ENCODE measurements at places on chromosomes 1 and 21.

DNA sequence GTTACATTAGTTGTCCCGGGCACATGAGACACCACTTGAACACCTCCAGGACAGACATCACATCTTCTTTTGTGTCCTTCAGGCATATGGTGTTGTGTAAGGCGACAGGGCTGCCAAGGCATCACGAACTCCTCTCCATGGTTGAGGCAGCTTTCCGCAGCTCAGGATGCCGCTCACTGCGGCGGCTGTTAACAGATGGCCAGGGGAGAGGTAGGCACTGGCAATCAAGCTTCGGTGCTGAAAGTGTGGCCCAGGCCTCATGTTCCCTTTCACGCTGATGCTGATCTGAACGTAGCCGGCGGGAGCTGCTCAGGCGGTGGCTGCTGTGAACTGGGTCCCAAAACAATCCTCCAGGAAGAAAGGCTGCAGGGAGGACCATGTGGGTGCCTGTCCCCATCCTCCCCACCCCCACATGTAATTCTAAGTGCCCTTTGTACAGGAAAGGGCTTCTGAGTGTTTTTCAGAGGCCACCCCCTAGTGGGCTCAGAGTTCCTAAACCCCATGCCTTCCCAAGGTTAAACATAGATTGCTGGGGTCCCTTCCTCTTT lies 287.1 kb upstream of the AJAP1 start:
- no peak for DNase-seq

GRCh38 chr1:186079084-186079684 lies 295.9 kb downstream of the TPR start:
- no peak for DNase-seq

DNA sequence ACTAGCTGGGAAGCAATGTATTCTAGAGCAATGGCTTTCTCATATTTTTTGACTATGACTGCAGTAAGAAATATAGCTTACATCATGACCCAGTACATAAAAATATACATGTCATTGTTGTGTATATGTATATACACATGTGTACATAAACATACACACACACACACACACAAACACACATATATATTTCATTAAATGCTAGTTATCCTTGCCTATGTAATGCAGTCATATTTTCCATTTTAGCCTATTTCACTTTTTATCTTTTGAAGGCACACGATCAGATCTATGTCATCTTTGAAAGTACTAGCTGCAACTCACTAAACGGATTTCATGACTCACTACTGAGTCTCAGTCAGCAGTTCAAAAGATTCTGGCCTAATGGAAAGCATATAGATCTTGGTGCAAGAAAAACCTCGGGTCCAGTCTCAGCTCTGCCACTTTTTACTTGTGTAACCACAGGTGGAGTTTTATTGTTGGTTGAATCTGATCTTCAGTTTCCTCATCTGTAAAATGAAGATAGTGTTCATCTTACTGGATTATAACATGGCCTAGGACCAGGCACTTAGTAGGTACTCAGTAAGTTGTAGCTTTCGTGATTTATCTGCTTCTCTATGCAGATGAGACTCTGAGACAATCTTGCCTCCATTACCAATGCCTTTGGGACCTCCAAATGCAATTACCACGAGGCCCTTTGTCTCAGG lies 325.6 kb downstream of the RRAGC start:
- DNase-seq: no peak

- no peak for DNase-seq
These were observed 85.6 kb downstream of the NKAIN1 start for GRCh38 chr1:31154000-31154631.

GRCh38 chr1:16075337-16076030 lies 2.0 kb upstream of the FAM131C start:
- DNase-seq: no peak

GRCh38 chr1:58528518-58528917 lies 18.0 kb downstream of the OMA1 start:
- DNase-seq: no peak

GRCh38 chr1:60872426-60873054 lies 209.8 kb upstream of the NFIA start:
- no peak for DNase-seq

DNA sequence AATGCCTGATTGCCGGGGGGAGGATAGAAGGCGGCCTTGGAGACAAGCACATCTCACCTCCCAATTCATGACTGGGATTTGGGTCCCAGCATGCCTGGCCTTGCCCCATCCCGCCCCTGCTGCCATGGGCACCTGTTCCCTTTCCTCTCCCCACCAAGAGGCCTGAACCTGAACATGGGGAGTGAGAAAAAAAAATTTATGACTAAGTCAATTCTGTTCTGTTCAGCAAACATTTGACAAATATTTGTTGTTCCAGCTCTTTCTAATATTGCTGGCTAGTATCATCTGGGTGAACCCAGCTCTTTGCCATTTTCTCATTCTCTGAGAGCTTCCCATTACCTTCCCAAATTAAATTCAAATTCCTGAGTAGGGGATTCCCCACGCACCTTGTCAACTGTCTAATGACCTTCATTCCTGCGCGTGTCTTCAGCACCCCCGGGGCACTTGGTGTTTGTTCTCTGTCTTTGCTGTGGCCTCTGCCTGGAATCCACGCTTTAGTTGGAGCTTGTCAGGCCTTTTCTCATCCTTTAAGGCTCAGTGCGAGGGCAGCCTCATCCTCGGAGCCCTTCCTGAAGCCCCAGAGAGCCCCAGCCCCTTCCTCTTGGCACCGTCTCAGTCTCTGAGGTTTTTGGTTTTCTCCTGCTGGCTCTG lies 42.8 kb downstream of the ARHGEF10L start:
- no peak for DNase-seq

DNA sequence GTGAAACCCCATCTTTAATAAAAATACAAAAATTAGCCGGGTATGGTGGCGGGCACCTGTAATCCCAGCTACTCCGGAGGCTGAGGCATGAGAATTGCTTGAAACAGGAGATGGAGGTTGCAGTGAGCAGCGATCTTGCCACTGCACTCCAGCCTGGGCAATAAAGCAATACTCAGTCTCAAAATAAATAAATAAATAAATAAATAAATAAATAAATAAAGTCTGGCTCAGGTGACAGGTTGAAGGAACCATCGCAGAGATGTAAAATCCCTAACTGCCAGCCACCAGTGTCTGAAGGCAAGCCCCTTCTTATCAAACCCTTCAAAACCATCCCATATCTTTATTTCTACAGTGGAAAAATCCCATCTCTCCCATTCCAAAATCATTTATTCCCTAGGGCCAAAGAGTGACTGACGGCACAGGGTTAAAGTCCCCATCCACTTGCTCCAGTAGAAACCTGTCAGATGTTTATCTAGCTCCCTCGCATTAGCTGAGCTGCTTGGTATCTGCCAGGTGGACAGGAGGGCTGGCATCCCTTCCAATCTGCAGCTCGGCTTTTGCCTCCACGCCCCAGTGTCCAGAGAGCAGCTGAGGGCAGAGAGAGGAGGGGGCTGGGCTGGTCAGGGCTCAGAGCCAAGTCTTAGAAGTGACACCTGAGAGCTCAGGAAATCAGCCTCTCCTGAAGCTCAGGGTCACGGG lies 5.0 kb downstream of the CSRP1 start:
- DNase-seq: no peak

GRCh38 chr1:21518774-21519455 lies 9.7 kb downstream of the ALPL start:
- DNase-seq: no peak

- peak; percentile 52 for DNase-seq
These were observed 771 bp upstream of the RAD54L start for GRCh38 chr1:46246548-46247435.

DNA sequence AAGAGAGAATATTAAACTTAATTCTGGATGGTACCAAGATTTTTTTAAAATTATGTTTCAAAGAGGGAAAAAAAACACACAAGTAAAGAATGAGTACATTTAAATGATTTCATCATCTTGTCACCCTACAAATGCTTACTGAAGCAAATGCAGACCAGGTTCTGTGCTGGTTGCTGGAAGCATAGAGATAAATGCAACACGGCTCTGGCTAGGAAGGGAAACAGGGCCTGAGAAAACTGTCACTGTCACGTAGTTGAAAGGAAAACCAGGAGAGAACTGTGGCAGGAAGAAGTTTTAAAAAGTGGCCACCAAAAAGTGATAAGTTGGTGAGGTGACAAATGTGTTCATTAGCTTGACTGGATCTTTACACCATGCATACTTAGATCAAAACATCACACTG lies 336.9 kb upstream of the NFIA start:
- DNase-seq: no peak

DNA sequence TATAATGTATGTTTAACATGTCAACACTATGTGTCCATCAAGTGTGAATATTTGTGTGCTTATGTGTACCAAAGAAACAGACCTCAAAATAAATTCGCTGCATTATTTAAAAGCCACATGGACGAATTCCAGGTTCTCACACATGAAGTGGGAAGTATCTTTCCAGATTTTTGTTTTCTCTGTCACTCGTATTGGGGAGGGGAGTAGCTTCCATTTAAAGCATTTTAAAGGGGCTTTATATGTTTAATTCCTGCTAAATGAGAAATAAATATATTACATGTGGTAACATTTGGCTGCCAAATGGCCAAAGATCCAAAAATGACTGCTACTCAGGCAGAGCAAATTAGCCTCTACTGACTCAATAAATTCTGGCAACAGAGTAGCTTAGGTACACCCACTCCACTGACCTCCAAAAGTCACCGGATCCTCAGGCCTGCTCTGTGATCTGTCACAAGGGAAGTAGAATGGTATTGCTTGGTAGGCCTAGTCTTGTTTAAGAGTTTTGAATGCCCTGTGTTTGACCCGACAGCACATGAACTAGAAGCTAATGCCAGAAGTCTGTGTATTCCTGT lies 178.1 kb downstream of the ZP4 start:
- no peak for DNase-seq

DNA sequence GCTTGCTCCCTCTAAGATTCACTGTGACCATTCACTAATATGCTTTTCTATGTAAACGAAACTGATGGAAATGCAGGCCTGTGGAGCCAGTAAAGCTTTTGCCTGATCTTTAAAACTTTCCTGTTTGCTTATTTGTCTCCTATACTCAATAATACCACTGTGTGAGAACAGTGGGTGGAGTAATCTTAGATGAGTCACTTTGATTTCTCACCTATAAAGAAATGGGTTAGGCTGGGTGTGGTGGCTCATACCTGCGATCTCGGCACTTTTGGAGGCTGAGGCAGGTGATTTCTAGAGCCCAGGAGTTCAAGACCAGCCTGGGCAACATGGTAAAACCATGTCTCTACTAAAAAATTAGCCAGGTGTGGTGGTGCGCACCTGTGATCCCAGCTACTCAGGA lies 70.8 kb downstream of the RWDD3 start:
- DNase-seq: no peak

- DNase-seq: no peak
These were observed 26.5 kb downstream of the CDCP2 start for GRCh38 chr1:54126271-54126815.
